ENCODE measurements at places on chromosomes 7 and 10.

GRCh38 chr7:84847038-84847437, 339.8 kb downstream of the SEMA3D start:
- DNase-seq, result no peak

DNA sequence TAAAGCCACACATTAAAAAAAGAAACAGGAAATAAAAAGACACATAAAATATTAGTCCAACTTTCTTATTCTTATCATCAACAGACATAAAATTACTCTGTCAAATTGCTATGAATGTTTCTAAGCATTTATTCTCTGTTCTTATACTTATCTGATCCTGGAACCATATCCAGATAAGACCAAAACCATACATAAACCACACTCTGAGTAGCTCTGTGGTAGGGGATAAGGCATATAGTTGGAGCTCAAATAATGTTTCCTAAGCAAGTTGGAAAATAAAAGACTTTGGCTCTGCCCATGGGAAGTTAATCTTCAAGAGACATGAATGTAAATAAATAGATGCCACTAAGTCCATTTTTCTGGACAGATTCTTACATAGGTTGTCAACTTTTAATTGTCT, 103.1 kb upstream of the PLXDC2 start:
- DNase-seq, result no peak

GRCh38 chr10:30688456-30688855, 58.9 kb upstream of the LYZL2 start:
- DNase-seq, result no peak

GRCh38 chr10:63788152-63788821, 267.1 kb downstream of the REEP3 start:
- no peak for DNase-seq

DNA sequence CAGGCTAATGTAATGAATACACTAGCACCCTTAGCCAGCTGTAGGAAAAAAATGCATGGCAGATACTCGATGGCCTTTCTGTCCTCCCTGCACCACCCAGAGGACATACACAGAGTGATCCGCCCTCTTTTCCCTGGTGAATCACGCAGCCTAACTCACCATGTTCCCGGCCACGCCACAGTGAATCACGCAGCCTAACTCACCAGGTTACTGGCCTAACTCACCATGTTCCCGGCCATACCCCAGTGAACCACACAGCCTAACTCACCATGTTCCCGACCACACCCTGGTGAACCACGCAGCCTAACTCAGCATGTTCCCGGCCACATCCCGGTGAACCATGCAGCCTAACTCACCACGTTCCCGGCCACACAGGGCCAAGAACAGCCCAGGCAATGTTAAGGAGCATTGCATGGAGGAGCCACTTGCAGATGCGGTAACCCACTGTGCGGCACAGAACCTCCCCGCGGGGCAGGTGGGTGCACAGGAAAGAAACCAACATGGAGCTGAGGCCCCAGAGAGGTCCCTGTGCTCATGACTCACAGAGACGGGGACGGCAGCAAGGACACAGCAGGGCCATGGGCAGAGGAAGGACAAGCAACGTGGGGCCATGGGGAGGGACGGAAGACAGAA, 508.5 kb downstream of the DNAJB6 start:
- DNase-seq, result no peak

- no peak for DNase-seq
These were observed 72.9 kb upstream of the NAMPT start for GRCh38 chr7:106357675-106358074.

- no peak for DNase-seq
These were observed 51.9 kb upstream of the SKAP2 start for GRCh38 chr7:26916336-26916735.

- no peak for DNase-seq
These were observed 74.8 kb downstream of the ADARB2 start for GRCh38 chr10:1662438-1663025.

DNA sequence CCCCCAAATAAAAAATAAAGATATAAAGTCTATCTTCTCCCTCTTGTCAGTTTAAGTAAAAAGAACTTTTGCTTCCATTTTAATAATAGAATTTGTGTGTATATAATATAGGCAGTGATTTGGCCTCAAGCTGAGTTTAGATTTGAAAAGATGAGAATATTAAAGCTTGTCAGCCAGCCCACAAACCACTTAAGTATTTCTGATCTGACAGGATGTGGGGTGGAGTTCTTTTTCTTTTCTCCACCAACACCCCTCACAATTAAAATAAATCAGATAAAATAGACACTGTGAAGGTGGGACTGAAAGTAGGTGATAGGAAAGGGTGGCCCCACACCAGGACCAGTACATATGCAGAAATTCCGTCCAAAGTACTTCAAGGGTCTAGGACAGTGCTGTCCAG, 714.1 kb downstream of the AUTS2 start:
- DNase-seq, result no peak

GRCh38 chr10:6788231-6788630, 208.2 kb upstream of the PRKCQ start:
- no peak for DNase-seq

GRCh38 chr7:16847381-16847860, 34.4 kb downstream of the AGR3 start:
- DNase-seq, result no peak

DNA sequence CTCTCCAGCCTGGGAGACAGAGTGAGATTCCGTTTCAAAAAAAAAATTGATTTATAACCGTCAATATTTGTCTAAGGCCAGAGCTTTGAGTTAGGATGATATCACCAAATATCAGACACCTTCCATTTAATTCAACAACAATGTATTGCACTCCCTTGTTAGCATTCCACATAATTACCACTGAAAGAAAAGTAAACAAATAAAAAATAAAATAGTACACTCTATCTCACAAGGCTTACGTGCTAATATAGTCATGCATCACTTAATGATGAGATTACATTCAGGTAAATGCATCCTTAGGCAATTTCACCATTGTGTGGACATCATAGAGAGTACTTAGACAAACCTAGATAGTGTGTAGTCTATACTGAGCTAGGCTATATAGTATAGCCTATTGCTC, 127.6 kb upstream of the RHOBTB1 start:
- DNase-seq, result no peak

- no peak for DNase-seq
These were observed 23.3 kb downstream of the AVL9 start for GRCh38 chr7:32518534-32519140.

GRCh38 chr10:96987842-96988175, 155.7 kb downstream of the LCOR start:
- DNase-seq, result no peak

DNA sequence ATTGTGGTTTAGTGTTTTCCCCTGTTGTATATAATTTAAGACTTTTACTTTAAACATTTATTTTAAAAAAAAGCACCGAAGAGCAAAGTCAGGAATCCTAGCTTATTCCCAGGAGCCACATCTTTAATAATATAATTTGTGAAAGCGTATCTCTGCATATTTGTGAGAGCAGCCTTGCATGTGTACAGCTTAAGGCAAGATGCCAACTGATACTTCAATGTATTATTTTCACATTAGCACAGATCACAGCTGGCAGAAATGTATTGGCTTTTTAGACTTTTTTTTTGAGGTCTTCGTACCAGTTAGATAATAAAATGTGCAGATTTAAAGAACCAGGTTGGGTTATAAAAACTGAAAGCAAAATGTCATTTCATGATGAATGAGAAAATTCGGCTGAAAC, 845.7 kb upstream of the POT1 start:
- no peak for DNase-seq

GRCh38 chr7:111788286-111789047, 226.2 kb upstream of the IMMP2L start:
- no peak for DNase-seq

GRCh38 chr7:90999989-91000979, 263.9 kb upstream of the FZD1 start:
- DNase-seq, result no peak

DNA sequence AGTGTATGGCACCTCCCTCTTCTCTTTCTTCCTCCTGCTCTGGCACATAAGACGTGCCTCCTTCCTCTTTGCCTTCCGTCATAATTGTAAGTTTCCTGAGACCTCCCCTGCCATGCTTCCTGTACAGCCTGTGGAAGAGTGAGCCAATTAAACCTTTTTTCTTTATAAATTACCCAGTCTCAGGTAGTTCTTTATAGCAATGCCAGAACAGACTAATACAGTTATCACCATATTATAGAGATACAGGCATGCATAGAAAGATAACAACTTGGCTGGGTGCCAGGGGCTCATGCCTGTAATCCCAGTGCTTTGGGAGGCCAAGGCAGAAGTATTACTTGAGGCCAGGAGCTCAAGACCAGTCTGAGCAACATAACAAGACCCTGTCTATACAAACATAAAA, 53.2 kb downstream of the GCC1 start:
- no peak for DNase-seq

DNA sequence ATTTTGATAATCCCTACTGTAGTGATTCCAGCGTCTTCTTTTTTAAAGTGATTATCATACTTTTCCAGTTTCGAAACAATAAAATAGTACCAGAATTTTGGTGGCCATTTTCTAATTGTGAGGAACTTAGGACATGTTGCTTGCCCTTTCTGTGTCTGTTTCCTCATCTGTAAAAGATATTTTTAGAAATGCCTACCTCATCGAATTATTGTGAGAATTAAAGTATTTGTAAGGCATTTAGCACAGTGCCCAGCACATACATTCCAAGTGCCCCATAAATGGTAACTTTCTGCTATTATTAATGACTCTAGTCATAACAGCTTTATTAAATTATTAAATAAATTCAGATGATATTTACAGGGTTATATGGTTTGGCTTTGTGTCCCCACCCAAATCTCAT, 3.7 kb downstream of the CFAP69 start:
- DNase-seq, result no peak

DNA sequence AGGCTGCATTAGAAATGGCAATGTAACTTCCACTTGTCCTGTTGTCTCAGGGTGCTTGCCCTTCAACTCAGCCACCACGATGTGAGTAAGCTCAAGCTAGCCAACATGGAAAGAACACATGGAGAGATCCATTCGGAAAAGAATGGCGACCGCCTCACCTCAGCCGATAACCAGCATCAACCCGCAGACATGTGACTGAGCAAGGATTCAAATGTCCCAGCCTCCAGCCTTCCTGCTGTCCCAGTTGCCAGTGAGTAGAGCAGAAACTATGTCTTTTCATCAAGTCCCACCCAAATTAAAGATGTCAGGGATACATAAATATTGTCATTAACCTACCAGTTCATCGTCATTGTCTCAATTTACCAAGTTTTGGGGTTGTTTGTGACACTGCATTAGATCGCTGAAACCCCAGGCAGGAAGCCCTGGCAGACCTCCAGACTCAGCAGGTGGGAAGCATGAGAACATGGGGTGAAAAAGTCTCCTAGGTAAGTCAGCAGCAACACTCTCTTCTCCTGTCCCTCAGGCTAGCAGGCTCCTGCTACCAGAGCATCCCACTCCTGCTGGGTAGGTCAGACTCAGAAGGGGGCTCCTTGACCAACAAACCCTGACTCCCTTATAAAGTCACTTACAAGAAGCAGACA, 67.0 kb downstream of the OSBPL3 start:
- DNase-seq, result no peak

DNA sequence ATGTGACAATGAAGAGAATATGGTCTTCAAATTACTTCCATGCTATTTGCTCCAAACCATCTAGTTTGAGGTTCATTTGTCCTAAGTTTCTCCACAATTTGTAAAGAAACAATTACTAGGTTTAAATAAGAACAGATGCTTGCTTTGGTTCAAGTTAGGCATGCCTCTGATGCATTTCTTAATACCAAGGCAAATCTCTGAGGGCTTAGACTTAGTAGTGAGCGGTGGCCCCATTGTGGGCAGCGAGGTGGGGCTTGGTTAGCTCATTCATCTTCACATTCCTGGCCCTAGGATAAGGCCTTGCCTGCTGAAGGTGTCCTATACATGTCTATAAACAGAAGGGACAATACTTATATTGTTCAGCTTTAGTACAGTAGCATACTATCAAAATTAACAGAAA, 52.4 kb upstream of the RHEB start:
- no peak for DNase-seq

- DNase-seq, result no peak
These were observed 167.2 kb downstream of the RAMP3 start for GRCh38 chr7:45324683-45325237.

DNA sequence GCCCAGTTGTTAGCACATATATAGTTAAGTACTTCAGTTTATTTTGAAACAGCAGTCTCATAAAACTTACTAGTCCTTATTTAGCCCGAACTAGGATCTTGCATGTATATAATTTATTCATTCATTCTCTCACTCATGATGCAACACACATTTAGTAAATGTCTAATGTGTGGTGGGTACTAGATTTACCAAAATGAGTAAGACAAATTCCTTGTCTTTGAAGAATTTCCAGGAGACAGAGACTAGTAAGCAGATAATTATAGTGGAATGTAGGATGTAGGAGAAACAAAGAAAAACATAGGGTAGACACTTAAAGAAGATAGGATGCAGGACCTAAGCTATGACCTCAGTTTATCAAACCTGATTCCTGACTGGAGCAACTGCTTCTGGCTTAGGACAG, 120.2 kb upstream of the AMPH start:
- DNase-seq, result no peak

- no peak for DNase-seq
These were observed 16.8 kb downstream of the VSIR start for GRCh38 chr10:71756311-71757191.

- no peak for DNase-seq
These were observed 2.5 kb downstream of the LSM8 start for GRCh38 chr7:118186501-118186900.

- DNase-seq, result no peak
These were observed 21.6 kb downstream of the PDZD8 start for GRCh38 chr10:117353684-117354083.

DNA sequence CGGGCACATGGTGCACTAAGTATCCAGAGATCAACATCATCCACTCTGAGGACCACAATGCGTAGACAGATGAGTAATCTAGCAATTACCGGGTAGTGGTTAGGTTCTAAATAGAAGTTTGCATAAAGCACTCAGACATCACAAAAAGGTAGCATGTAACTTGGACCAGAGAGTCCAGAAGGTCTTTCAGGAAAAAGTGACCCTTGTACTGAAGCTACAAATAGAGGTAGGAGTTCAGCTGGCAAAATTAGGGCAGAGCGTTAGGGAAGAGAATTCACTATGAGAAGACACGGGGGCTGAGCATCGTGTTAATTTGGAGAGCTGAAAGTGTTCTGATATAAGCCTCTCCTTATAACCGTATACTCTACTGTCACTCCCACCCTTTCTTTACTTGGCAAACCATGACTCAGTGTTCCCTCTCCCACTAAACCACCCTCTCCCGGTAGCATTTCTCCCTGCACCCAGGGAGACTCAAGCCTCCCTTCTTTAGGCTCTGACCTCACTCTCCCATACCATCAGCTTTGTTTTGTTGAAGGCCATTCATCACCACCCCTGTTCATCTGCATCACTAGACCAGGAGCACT, 222.2 kb upstream of the FZD1 start:
- no peak for DNase-seq

DNA sequence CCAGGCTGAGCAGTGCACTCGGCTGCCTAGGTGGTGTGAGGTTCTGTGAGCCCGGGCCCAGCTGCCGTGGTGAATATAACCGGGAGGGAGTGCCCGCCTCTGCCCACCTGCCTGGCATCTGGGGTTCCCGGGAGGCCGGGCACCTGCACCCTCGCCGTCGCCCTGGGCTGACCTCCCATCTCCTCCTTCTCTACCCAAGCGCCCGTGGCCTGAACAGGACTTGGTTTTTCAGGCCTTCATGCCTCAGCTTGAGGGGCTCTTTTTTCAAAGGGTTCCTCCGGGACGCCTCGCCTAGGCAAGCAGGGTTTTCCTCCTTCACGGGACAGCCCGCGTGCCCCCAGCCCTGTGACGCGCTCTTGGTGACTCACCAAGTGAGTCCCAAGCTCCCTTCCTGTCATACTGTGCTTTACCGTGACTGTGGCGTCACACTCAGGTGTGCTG, 9.9 kb downstream of the INPP5A start:
- no peak for DNase-seq

Measured in 8988T (cell line).